ENCODE measurements at places on chromosomes 12 and 14.
A peak's percentile ranks its signal among the peaks of the same experiment; 100 is the strongest.

- no peak for DNase-seq
These were observed 196.6 kb upstream of the DIO3 start for GRCh38 chr14:101364503-101365328.

GRCh38 chr14:53993920-53994607 is 37.4 kb upstream of the BMP4 start:
- no peak for DNase-seq

GRCh38 chr12:69649529-69649928 is 38.8 kb upstream of the LRRC10 start:
- DNase-seq: no peak

- no peak for DNase-seq
These were observed 413.5 kb upstream of the STXBP6 start for GRCh38 chr14:25463480-25463879.

DNA sequence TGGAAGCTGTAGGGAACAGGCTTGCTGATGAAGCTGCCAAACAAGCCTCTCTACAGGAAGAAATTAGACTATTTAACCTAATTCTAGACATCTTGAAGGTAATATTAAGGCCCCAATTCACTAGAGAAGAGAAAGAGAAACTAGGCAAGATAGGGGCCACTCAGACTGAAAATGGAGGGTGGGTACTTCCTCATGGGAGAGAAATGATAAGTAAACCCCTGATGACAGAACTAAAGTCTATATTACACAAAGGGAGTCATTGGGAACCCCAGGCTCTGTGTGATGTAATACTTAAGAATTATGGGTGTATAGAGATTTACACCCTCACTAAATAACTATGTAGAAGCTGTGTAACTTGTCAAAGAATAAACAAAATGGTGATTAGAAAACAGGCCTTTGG is 64.3 kb downstream of the APOBEC1 start:
- DNase-seq: no peak

DNA sequence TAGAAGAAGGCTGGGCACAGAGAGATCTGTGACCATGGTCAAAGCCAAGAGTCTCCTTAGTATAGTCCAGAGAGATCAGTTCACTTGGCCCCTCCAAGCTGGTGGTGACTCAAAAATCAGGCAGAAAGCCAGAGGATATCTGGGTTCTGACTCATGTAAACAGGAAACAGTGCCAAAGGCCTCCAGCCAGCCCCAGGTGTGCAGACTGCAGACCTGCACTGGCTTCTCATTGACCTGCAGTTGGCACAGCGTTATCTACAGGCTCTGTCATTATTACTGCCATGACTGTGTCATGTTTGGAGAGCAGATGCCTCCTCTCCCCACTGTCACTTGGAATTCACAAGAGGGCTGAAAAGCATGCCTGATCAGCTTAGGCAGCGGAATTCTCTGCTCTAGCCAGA is 295.7 kb upstream of the PRKD1 start:
- DNase-seq: no peak

DNA sequence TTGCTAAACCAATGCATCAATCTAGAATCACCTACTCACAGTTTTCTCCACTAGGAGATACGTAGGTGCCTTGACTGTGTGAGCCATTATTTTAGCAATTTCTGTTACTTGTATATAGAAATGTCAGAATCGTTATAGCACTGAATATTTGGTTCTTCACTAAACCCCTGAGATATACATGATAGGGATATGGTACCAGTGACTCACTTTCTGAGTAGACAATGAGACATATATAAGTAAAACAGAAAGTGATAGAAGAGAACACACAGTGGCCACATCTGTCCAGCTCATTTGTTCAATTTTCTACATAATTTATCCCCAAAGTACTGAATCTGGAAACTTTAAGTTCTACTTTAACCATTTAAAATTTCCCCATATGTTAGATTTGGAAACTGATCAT is 1505.5 kb upstream of the TMEM132C start:
- no peak for DNase-seq

DNA sequence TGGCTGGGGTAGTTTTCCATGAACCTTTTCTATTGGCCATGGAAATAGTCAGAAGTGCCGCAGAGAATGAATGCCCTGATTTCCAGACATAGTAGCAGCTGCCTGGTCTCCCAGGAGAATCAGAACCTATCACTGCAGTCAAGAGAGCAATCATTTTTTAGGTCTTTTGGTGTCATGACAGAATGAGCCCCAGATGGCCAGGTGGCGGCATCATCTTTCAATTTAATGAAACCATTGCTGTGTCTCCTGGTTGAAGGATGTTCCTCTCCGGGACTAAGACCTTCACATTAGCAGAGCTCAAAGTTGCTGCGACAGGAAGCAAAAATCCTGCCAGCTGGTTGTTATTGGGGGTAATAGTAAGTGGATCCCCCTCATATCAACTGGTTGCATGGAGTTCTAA is 18.8 kb downstream of the TNFAIP2 start:
- DNase-seq: no peak

- DNase-seq: no peak
These were observed 981.9 kb downstream of the DIO2 start for GRCh38 chr14:79229383-79229909.

GRCh38 chr12:11477110-11477509 is 81.7 kb upstream of the PRB2 start:
- no peak for DNase-seq

DNA sequence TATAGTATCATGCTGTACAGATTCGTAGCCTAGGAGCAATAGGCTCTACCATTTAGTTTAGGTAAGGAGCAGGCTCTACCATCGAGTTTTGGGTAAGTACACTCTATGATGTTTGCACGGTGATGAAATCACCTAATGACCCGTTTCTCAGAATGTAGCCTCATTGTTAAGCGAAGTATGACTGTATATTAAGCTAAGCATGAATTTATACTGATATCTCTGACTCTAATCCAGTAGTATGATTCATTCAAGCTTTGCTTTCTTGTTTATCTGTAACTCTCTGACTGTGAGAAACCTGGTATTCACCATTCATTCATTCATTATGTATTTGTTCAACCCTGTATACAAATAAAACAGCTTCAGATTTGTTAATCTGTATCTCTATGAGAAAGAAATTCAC is 283.9 kb upstream of the PRICKLE1 start:
- DNase-seq: no peak

GRCh38 chr12:115697340-115697739 is 580.2 kb downstream of the MED13L start:
- no peak for DNase-seq

- peak; percentile 67 for DNase-seq
These were observed 19.5 kb upstream of the TTC9 start for GRCh38 chr14:70622111-70622712.

DNA sequence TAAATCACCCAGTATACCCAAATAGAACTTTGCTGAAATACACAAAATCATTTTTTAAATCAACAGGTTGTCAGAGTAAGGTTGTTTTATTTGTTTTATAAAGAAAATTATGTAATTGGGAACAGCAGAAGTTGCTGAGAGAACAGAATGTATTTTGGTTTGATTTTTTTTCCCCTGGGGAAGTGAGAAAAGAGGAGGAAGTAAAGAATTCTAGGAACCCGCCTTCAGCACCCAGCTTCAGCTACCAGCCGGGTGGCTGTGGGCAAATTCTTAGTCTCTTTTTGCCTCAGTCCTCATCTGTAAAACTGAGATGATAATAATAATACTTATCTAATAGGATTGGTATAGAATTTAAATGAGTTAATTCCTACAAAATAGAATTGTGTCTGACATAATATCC is 119.4 kb downstream of the SRGAP1 start:
- DNase-seq: no peak

DNA sequence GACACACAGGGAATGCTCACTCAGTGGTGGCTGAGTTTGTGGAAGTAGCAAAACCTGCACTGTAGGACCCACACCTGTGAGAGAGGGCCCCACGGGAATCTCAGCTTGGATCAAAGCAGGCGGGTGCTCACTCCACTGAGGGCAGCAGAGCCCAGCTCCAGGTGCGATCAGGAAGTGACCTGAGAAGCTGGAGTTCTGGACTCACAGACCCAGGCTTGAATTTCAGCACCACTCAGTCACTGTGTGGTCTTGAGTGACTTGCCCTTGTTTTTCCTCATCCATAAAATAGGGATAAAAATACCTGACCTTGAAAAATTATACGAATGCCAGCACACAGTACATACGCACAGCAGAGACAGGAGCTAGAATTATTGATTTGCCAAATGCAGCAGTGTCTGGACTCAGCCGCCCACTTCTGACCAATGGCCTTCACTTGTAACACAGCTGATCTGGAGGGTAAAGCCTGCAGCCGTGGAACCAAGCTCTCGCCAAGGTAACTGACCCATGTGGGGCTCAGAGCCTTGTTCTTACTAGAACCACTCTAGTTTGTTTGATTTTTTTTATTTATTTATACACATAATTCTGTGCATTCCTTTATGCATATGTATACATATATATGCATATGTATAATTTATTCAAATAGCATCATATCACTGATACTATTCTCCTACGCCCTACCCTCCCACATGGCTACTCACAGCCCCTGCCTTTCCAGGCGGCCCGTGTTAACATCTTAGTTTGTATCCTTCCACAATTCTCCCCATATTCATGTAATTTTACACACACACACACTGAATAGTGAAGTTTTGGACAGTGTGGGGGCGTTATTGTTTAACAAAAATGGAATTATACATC is 53.9 kb downstream of the DPF3 start:
- DNase-seq: no peak

DNA sequence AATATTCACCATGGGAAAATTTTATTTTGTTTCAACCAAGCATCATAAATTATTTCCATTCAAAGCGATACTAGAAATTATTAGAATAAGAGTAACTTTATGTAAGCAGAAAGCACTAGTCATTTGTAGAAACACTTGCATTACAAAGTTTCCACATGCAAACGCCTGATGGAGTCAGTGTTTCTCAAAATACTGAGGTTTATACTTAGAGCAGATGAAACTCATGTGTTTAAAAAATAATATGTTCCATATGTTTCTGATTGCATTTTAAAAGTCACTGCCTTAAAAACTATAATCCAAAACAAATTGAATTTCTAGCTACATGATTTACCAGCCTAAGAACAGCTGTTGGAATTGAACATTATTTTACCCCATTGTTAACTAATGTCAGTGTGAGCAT is 1246.4 kb downstream of the SLC16A7 start:
- no peak for DNase-seq

DNA sequence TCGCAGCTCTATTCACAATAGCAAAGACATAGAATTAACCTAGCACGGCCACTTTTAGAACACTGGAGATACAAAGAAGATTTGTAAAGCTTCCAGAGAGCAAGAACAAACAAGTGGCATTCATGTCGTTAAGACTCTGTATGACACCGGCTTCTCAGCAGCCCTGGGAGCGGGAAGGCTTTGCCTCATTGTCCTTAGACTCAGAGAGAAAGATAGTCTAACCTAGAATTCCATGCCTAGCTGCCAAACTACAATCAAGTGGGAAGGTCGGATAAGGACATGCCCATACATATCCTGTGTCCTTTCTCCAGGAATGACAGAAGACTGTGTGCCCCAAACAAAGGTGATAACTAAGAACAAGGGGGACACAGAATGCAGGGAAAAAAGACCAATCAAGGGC is 1038.3 kb downstream of the BCL11B start:
- DNase-seq: no peak

DNA sequence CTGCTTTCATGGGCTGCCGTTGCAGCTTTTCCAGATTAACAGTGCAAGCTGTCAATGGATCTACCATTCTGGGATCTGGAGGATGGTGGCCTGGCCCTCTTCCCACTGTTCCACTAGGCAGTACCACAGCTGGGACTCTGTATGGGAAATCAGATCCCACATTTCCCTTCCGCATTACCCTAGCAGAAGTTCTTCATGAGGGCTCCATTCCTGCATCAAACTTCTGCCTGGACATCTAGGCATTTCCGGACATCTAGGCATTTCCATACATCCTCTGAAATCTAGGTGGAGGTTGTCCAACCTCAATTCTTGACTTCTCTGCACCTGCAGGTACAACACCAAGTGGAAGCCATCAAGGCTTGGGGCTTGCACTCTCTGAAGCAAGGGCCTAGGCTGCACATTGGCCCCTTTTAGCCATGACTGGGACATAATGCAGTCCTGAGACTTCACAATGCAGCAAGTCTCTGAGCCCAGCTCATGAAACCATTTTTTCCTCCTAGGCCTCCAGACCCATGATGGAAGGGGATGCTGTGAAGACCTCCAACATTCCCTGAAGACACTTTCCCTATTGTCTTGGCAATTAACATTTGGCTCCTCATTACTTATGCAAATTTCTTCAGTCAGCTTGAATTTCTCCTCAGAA is 863.3 kb downstream of the C12orf50 start:
- no peak for DNase-seq

GRCh38 chr12:112096070-112096469 is 12.5 kb downstream of the NAA25 start:
- no peak for DNase-seq

- no peak for DNase-seq
These were observed 21.6 kb upstream of the HOXC13 start for GRCh38 chr12:53916788-53917655.

DNA sequence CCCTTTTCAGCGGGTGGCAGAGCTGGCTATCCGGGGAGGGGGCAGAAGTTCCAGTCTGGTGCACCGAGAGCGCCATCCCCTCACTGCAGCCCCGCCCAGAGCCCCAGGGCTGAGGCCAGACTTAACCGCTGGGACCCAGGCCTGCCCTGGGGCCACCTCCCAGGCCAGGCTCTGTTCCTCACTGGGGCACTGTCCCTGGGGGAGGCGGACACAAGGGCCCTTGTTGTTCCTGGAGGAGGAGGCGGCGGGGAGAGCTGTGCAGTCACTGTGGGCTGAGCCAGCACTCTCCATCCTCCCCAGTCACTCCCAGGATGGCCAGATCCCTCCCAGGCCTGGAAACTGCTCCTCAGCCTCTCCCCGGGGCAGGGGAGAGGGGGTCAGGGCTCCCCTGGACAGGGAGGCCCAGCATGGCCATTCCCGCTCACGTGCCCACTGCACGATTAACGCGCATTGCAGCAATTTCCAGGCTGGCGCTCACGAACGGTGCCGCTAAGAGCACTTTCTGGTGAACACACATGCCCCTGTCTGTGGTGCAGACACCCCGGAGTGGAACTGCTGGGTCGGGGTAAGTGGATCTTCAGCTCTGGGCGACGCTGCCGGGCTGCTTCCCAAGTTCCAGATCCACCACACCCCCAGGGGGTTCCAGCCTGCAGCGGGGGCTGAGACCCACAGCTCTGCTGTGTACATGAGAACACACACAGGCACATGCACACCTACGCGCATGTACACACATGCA is 89.8 kb upstream of the SFSWAP start:
- no peak for DNase-seq

DNA sequence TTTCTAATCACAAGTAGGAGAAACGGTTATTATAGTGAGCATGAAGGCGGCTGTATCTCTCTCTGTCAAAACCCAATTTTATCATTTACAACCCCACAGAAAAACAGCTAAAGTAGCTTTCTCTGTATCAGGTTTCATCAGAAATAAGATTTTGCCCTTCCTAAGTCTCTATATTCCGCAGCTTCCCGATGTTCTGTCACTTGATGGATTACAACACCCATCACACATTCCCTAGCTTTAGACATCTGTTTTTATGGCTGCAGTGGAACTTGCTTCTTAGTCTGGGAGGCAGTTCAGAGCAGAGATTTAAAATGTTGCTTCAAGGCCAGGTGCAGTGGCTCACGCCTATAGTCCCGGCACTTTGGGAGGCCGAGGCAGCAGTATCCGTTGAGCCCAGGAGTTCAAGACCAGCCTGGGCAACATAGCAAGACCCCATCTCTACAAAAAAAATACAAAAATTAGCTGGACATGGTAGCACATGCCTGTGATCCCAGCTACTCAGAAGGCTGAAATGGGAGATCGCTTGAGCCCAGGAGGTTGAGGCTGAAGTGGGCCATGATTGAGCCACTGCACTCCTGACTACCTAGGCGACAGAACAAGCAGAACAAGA is 27.6 kb upstream of the FOXN3 start:
- DNase-seq: no peak

Data from CD4-positive, alpha-beta T cell treated with Interleukin-17A for 4 hours (primary cell).